Activated CD4-positive, alpha-beta memory T cell treated with anti-CD3 and anti-CD28 coated beads for 36 hours (primary cell): ENCODE measurements at places on chromosomes 13 and 19.

- no peak for DNase-seq
These were observed 473.1 kb downstream of the TDRD3 start for GRCh38 chr13:60869941-60870613.

DNA sequence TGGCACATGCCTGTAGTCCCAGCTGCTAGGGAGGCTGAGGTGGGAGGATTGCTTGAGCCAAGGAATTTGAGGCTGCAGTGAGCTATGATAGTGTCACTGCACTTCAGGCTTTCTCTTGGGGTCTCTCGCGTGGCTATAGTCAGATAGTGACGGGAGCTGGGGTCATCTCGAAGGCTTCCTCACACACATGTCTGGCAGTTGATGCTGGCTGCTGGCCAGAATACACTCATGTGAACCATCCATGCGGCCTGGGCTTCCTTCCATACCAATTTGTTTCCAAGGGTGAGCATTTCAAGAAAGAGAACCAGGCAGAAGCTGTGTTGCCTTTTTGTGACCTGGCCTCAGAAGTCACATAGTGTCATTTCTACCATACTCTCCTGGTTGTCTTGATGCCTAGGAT, 26.4 kb downstream of the LEUTX start:
- no peak for DNase-seq

DNA sequence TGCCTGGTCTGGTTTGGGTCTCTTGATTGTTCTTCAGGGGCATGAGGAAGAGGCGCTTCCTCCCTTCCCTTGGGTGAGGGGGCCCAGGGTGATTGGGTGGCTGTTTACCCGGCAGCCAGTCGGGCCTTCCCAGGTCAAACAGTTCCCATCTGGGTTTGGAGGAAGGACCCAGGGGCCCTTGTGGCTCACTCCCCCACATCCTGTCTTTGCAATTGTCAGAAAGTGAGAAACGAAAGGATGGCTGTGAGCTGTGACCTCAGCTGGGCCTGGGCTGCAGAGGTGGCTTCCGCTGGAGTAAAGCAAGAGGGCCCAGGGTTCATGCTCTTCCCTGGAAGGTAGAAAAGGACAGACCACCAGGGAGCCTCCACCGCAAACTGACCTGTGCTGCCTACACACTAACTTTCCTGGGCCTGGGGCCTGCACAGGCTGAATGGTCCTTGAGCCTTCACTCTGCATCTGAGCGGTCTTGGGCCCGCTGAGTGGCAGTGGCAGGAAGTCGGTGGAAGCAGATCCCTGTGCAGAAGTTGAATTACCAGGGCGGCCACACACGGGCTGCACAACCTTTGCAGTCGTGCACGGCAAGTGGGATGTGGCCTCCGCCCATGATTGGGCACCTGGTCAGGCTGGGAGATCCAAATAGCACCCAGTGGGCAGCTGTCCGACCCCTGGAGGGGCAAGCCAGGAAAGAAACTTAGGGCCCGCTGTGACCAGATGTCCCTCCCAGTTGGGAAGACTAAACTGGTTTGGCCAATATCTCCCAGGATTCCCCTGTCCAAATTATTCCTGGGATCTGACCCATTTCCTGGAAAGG, 5.3 kb upstream of the CD79A start:
- DNase-seq, result peak; percentile 90

DNA sequence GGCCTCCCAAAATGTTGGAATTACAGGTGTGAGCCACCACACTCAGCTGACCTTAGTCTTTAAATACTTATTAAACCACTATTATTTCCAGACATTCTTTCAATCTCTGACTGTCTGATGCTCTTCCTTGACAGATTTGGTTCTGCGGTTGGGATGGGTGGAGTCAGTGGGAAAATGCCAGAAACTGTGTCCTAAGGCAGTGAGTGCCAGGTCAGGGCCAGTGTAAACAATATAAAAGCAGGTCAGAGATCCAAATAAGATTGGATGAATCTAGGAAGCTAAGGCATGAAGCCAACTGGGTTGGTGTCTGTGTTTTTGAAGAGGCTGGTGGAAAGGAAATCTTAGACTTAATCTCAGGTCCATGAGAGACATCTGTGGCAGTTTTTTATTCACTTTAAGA, 74.7 kb downstream of the KLF5 start:
- DNase-seq, result no peak

DNA sequence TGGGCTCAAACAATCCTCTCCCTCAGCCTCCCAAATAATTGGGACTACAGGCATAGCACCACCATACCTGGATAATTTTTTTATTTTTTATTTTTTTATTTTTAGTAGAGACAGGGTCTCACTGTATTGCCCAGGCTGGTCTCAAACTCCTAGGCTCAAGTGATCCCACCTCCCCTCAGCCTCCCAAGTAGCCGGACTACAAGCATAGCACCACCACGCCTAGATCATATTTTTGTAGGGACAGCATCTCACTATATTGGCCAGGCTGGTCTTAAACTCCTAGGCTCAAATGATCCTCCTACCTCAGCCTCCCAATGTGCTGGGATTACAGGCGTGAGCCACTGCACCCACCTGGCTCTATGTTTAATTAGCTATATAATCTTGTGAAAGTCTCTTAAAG, 114.2 kb downstream of the TRPC4 start:
- no peak for DNase-seq

GRCh38 chr13:44017756-44018309, 138.1 kb downstream of the LACC1 start:
- DNase-seq, result no peak

GRCh38 chr19:51296336-51297093, 14.9 kb upstream of the IGLON5 start:
- no peak for DNase-seq

- no peak for DNase-seq
These were observed 21.8 kb downstream of the ZNF77 start for GRCh38 chr19:2922987-2923386.

DNA sequence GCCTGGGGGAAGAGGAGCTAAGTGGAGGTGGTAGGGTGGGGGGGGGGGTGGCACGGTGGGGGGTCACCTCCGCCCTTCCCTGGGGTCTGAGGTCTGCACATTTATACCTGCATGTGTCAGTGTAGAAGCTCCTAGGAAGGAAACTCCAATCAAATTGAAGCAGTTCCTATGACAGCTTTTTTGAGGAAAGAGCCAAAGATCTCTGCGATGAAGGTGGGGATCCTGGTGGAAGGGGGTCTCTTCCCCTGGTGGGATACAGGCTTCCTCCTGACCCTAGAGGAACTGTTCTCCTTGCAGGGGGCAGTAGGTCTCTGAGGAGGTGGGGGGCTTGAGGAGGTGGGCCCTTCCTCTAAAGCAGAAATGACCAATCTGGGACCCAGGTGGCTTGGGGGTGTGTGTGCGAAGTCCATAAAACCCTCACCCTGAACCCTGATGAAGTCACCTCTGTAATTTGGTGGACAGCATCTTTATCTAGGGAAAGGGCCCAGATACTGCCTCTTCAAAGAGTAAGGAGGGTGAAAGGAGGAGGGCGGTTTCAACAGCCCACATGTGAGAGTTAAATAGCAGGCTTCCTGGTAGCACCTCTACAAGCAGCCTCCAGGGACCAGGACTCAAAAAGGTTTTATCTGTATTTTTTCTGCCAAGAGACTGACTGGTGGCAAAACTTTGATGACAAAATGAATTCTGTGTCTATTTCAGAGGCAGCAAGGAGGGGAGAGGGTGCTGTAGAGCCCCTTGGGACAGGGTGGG, 12.9 kb downstream of the RANBP3 start:
- DNase-seq, result no peak

DNA sequence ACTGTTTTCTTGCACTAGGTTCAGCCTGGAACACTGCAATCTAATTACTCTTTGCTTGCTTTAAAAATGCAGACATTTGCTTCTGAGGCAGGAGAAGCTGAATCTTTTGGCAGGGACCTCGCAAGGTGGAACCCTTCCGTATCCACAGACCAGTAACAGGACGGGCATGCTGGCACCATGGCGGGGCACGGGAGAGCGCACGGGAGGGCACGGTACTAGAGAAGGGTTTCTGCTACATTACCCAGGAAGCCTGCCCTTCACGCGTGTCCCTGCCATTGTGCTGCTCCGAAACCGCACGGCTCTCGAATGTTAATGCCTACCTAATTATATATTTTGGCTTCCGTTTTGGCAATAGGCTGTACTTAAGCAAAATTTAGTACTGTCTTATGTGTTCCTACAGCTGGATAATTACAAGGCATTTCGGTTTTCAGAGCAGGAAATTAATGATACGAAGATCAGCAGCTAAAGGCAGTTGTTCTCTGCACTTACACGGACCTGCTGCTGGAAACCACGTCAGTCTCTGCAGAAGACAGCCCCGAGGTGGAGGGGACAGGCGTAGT, 430.4 kb downstream of the IRS2 start:
- no peak for DNase-seq
